ENCODE measurements at places on chromosomes 1 and 21. TPM values are rescaled to one million over a fixed set of nuclear protein-coding genes. Genes with fewer than 3 reads are reported as not detected.

GRCh38 chr21:10425856-10426255 is 95.5 kb upstream of the TPTE start:
- no peak for DNase-seq

DNA sequence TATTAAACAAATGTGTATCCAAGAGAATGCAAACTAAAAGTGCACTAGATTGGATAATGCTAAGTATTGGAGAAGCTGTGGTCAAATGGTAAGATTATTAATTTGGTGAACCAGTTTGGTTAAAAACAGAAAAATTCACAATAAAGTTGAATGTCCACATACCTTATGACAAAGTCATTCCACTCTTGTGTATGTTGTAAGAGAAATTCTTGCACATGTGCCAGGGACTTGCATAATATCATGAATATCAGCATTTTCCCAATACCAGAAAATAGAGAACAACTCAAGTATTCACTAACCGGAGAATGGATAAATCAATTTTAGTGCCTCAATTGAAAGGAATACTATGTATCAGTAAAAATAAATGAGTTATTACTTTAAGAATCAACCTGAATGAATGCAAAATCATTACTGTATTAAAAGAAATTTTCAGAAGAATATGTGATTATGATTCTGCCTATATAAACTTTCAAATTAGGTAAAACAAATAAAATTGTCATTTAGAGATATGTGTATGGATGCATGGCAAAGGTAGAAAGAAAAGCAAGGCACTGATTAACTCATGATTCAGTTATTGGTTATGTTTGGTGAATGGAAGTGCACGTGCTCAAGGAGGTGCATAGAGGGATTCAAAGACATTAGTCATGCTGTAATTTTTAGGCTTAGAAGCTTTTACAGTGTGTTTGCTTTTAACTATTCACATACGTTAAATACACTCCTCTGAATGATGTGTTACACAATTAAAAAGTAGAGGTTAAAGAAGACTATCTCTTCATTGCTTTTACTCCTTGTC is 217.4 kb upstream of the KCNK2 start:
- DNase-seq, result no peak

GRCh38 chr1:35220976-35221375 is 28.0 kb upstream of the SFPQ start:
- DNase-seq, result peak; percentile 82

DNA sequence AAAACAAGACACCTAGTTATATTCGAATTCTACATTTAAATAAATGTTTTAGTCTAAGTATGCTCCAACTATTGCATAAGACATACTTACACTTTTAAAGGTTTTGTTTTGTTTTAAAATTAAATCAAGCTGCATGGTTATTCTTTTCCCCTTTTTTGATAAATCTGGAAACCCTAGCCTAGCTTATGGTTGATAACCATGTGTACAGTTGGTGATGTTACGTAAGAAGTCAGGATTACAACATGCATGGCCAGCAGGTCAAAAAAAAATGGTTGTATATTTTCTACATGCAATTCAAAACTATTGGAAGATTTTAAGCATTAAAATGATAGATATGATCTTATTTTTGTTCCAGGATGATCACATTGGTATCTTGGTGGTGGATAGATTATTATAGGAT is 1600.6 kb downstream of the PLA2G4A start:
- DNase-seq, result no peak

DNA sequence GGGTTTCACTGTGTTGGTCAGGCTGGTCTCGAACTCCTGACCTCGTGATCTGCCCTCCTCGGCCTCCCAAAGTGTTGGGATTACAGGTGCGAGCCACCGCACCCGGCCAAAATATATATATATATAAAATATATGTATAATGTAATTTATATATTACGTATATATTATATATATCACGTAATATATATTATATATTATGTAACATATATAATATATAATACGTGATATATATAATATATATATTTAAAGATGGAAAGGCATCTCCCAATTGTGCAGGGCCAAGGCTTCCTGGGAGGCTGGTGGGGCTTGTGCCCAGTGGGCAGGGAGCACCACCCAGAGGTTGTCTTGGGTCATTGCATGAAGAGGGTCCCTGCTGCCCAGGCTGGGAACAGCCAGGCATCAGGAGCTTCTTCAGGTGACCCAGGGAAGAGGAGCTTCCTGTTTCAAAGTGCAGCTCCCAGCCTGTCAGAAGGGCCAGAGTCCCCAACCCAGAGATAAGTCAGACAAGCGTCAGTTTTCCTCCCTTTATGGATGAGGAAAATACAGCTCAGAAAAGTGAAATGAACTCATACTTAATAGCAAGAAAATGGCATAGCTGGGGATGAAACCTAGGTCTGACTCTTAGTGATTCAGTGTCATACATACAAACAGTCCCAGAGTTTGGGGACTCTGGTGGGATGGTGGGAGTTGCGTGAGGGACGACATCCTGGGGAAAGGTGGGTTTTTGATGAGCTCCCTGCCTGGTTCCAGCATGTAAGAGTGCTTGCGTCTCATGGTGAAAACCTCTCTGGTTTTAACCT is 12.0 kb downstream of the UBE2Q1 start:
- DNase-seq, result peak; percentile 88

GRCh38 chr1:2783069-2783434 is 18.4 kb downstream of the TTC34 start:
- DNase-seq, result no peak

DNA sequence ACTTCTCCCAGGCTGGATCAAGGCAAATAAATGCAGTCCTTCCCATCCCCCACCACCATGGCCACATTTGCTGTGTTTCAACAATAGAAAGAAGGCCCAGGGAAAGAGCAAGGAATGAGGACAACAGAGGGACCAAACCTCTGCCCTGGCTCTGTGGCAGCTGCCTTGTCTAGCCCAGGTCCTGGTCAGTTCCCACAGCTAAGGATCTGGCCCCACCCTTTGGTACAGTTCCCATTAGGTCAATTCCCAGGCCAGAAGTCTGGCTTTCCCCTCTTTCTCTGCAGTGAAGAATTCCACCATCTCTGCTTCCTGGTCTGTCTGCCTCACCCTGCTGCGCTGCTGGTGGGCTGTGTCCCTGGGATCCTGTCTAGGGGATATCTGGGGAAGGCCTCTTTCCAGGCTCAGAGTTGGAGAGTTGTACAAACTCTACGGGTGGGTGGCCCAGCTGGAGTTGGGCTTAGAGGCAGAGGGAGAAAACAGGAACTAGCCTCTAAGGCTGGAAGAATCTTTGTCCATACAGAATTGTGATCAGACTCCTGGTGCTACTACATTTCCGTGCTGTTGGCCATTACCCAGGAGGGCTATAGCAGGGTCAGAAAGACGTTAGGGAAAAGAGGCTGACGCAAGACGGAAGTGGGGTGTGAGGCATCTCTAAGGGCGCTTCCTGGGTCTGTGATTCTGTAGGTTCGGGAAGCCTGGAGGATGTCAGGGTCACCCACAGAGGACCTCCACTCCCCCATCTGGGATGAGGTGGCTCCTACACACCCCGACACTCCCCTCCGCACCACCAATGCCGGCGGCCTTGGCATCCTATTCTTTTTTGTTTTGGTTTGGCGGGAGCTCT is 953 bp upstream of the NDUFS2 start:
- peak; percentile 42 for DNase-seq

- no peak for DNase-seq
Measured at GRCh38 chr1:226029568-226030225, 30.6 kb upstream of the SDE2 start.

DNA sequence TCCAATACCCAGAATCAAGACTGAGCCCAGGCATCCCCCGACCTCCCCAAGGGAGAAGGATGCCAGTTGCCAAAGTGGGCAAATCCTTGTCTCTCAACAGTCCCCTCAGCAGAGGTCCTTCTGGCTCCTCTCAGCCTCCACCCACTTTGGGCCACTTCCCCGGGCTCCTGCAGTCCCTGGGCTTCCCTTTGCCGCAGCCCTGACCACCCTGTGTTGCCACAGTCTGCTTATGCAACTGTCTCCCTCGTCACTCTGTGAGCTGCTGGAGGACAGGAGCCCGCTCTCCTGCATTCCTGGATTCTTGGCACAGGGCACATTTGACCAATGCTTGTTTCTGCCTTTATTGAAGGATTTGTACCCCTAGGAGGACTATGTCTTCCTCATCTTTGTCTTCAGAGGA is 2.9 kb upstream of the LRP8 start:
- no peak for DNase-seq

- DNase-seq, result no peak
Measured at GRCh38 chr1:234980645-234981396, 147.8 kb downstream of the TOMM20 start.

DNA sequence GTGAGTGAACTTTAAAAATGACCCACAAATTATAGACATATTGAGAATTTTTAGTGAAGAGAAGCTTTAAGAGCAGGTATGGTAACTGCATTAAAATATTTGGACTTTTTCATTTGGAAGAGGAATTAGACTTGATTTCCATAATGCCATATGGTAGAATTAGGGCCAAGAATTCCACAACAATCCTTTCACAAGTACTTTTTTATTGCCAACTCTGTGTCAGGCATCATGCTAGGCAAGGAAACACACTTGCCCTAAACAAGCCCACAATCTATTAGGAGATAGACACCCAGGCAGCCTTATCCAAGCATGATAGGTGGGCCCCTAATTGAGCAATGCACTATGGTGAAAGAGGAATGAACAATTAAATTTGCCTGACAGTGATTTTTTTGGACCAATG is 353.0 kb downstream of the TGFB2 start:
- DNase-seq, result no peak

- no peak for DNase-seq
Measured at GRCh38 chr1:156760092-156760795, 7.1 kb upstream of the PRCC start.

DNA sequence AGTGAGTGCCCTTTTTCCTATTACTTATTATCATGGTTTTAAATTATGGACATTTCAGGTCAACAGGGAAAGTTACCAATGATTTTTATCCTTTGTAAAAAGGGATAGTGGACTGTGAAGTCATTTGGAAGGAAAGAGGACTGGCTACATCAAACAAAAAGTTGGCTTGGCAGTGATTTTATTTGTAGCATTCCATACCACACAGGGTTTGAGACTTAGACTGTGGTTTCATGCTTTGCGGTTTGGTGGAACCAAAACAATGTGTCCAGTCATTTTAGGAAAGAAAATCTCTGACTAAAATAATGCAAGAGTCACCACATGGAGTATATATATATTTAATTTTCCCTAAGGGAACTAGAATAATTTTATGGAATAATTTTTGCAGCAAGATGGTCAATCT is 239.5 kb downstream of the HMCN1 start:
- no peak for DNase-seq

- DNase-seq, result no peak
Measured at GRCh38 chr1:100448366-100448765, 89.6 kb upstream of the GPR88 start.

DNA sequence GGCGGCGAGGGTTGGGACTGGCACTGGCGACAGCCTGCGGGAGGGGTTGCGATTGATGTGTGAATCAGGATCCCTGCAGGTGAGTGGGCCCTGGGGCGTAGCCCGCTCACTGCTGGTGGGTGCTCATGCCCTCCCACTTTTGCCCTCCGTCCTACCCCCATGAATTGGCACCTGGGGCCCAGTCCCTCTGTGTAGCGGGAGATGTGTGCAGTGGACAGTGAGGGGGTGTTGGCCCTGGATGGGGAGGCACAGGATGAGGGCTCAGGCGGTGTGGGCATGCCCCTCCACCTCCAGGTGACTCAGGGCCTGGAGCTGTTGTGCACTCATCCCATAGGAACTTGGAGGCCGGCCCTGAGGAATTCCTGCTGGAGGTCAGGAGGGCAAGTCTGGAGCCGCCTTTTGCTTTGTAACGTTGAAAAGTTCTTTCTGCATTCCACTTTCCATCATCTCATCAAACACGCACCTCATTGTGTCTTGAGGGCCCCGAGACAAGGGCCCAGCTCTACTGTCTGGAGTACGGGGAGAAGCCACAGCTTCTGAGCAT is 3.0 kb downstream of the PEAR1 start:
- DNase-seq, result peak; percentile 56

GRCh38 chr1:77468949-77469710 is 187.3 kb downstream of the AK5 start:
- no peak for DNase-seq

DNA sequence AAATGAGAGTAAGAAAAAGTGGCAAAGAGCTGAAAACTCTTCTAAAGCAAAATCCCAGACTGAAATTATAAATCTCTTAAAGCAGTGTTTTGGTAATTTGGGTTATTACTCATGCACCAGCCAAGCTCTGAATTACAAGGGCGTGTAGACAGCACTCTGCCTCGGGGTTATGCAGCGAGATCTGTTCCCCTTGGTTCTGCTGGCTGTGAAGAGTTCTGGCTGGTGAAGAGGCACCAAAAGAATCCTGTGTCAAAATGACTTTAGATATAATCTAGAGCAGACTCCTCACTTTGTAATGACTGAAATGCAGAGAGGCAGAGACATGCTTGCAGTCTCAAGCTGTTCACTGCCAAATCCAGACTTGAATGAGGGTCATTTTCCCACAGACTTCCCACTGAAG is 461.8 kb upstream of the CXADR start:
- peak; percentile 1 for DNase-seq

The SYT14 gene
- total RNA-seq, result 19.4 TPM

The EGLN1 gene
- total RNA-seq, result 7.2 TPM

The PPIAL4G gene
- not detected for total RNA-seq
